ENCODE measurements at places on chromosomes 1 and 21.

DNA sequence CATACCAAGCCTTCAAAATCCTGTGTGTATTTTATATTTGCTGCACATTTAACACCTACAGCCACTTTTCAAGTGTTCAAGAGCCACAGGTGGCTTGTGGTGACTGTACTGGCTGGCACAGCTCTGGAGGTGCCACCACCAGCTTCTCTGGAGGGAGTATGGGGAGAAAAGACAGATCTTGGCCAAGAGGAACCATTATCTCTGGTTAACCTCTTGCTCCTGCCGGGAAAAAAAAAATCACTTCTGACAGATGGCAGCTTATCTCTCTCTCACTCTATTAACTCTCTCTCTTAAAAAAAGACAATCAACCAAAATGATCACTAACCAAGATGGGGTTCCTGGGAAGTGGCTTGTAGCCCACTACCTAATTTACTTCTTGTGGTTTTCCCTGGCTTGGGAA, 1.2 kb upstream of the RIIAD1 start:
- DNase-seq, result no peak

DNA sequence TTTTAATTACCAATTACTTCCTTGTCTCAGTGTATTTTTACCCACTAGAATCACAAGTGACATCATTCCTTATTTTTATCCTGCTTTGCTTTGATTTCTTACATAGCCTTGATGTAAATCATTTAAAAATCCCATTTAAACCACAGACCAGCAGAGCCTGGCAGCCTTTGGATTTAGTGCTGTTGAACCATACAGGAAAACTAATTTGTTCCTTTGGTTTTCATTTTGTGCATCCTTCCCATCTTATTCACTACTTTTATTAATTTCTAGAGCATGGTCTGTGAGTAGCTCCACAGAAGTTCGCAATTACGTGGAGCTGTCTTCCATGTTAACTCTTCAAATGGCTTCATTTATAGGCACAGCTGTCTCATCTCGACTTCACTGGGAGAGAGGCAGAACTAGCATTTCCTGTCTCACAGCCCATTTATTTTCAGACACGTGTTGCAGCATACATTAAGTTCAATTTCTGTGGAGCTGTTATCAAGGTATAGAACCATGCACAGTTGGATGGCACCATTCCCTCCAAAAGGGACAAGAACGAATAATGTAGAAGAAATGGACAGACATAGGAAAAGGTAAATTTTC, 235.3 kb downstream of the MRPL39 start:
- DNase-seq, result no peak

DNA sequence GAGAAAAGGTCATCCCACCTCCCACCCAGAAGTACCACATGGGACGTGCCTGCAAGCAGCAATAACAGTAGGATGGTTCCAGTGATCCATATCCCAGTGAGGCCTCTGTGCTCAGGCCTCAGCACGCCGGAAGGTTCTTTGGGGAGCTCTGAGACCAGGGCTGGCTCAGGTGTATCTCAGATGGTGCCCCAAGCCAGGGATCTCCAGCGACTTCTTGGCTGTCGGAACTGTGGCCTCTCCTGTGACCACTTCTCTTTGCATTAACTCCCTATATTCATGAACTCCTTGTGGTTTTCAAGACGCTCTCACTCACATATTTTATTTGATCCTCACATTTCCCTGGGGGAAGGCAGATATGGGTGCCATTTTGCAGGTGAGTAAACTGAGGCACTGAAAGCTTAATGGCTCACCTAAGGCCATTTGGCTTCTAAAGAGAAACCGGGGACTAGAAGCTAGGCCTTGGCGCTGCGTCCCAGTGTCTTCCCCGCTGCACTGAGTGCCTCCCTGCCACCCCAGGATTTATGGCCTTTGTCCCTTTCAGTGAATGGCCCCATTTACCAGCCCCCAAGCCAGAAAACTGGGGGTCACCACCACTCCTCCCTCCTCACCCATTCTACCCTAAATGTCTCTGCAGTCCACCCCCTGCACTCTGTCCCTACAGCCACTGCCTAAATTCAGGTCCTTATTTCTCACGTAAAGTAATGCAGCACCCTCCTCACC, 101.9 kb downstream of the CCDC185 start:
- DNase-seq, result no peak

- DNase-seq, result no peak
These were observed 269.2 kb upstream of the RGS18 start for GRCh38 chr1:191888996-191889622.

DNA sequence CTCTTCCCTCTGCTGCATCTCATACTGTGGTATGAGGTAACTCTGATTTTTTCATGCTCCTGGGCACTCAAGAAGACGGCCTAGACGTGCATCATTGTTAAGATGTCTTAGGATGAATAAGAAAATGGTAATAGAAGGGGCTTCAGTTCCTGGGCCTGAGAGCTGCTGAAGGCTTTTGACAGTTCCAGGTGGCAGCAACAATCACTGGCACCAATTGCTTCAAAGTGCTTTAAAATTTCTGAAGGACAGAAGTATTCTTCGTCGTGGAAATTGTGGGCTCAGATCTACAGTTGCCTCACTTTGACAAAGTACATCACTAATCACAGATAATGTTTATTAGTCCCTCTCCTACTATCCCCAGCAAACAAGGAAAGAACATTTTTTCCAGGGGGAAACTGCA, 536.6 kb upstream of the CAMK1G start:
- no peak for DNase-seq

- DNase-seq, result no peak
These were observed 25.0 kb upstream of the CACYBP start for GRCh38 chr1:174974711-174975119.

DNA sequence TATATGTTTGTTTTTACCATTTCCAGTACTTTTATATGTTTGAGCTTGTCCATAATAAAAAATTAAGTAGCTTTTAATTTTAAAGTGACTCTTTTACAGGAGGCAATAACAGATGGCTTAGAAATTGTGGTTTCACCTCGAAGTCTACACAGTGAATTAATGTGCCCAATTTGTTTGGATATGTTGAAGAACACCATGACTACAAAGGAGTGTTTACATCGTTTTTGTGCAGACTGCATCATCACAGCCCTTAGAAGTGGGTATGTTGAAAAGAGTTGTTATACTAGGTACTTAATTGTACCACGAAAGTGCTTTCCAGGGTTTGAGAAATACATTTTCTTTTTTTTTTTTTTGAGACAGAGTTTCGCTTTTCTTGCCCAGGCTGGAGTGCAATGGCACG, 46.1 kb downstream of the RNF2 start:
- no peak for DNase-seq

DNA sequence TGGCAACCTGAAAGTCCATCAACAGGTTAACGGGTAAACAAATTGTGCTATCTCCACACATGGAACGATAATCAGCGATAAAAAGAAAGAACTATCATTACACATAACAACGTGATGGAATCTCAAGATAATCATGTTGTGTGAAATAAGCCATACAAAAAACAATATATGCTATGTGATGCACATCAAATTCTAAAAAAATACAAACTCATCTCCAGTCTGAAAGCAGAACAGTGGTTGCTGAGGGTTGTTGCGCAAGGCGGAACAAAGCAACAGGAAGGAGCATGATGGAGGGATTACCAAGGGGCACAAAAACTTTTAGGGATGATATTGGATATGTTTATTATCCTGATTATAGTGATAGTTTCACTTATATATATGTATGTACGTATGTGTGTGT, 324.8 kb downstream of the VAV3 start:
- DNase-seq, result no peak

GRCh38 chr1:75771978-75772377, 14.1 kb upstream of the RABGGTB start:
- no peak for DNase-seq

- DNase-seq, result no peak
These were observed 22.3 kb downstream of the ACTA1 start for GRCh38 chr1:229411434-229412055.

GRCh38 chr1:63828322-63829044, 54.7 kb downstream of the ROR1 start:
- no peak for DNase-seq

- DNase-seq, result no peak
These were observed 60.1 kb upstream of the TARBP1 start for GRCh38 chr1:234538930-234539649.

- DNase-seq, result no peak
These were observed 337.5 kb downstream of the KCNH1 start for GRCh38 chr1:210796421-210796820.

- no peak for DNase-seq
These were observed 9.3 kb upstream of the CAPN2 start for GRCh38 chr1:223702735-223703667.

- no peak for DNase-seq
These were observed 142.5 kb downstream of the TRABD2B start for GRCh38 chr1:47854552-47855144.

- no peak for DNase-seq
These were observed 11.2 kb upstream of the MYOG start for GRCh38 chr1:203097001-203097400.

- DNase-seq, result peak; percentile 63
These were observed 31.9 kb downstream of the MROH9 start for GRCh38 chr1:170967042-170967910.

GRCh38 chr1:209406168-209406567, 177.3 kb upstream of the CAMK1G start:
- no peak for DNase-seq

DNA sequence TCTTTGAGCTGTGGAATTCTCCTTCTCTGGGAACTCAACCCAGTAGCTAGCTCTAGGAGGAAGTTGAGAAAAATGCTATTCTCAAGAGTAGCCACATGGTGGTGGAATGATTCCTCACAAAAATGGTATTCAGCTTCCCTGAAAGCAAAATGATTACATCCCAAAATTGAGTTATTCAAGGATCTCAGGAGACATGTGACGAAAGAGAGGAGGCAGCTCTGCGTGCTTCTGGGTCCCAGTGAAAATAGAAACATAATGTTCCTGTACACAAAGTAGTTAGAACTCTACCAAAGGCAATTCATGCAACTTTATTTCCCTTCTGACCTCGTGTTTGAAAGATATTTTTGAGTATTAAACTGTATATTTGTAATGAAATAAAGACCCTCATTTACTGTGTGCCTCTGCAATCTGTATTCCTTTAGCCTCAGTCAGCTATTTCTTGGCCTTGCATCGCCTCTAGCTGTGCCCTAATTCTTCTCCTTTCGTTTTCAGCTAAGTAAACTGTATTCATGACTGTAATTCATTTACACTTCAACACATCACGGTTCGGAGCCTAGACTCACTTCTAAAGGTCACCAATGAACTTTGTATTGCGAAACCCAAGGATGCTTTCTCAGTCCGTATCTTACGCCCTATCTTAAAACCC, 167.3 kb downstream of the FASLG start:
- DNase-seq, result peak; percentile 74

DNA sequence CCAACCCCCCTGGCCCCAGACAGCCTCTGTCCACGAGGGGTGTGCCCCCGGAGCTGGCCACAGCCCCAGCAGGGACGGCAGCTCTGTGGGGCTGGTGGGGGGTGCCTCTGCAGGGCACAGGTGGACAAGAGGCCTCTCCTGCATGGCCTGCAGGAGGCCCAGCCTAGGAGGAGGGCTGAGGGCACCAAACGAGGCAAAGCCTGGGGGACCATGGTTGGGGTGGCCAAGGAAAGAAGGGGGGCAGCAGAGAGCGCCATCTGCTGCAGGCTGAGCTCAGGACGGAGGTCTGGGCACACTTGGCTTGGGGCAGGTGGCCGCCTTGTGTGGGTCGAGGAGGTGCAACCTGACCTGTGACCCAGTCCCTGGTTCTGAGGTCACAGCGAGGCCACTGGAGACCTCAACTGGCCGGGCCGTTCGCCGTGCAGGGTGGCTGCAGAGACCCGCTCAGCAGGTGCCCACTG, 27.3 kb downstream of the RRP1 start:
- DNase-seq, result no peak

GRCh38 chr1:93592551-93592949, 89.1 kb downstream of the BCAR3 start:
- no peak for DNase-seq

DNA sequence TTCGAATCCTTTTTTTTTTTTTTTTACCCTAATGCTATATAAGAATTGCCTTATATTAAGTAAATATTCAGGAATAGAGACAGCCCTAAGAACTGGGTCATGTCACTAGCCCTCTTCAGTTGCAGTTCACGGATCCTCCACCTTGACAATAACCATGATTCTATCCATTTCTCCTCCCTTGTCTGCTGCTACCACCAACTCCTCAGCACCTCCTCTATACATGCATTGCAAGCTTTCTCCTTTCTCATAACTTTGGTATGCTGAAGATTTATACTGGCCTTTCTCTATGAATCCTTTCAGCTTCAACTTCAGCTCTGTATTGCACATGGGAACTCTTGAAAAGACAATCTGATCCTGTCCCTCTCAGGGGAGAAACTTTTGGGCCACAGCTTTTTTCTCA, 14.3 kb upstream of the DR1 start:
- no peak for DNase-seq

GRCh38 chr1:185393815-185394214, 76.8 kb upstream of the IVNS1ABP start:
- no peak for DNase-seq

- DNase-seq, result peak; percentile 89
These were observed 2.0 kb upstream of the ATF3 start for GRCh38 chr1:212606395-212607205.

GRCh38 chr1:18944810-18945209, 11.7 kb downstream of the IFFO2 start:
- DNase-seq, result no peak

DNA sequence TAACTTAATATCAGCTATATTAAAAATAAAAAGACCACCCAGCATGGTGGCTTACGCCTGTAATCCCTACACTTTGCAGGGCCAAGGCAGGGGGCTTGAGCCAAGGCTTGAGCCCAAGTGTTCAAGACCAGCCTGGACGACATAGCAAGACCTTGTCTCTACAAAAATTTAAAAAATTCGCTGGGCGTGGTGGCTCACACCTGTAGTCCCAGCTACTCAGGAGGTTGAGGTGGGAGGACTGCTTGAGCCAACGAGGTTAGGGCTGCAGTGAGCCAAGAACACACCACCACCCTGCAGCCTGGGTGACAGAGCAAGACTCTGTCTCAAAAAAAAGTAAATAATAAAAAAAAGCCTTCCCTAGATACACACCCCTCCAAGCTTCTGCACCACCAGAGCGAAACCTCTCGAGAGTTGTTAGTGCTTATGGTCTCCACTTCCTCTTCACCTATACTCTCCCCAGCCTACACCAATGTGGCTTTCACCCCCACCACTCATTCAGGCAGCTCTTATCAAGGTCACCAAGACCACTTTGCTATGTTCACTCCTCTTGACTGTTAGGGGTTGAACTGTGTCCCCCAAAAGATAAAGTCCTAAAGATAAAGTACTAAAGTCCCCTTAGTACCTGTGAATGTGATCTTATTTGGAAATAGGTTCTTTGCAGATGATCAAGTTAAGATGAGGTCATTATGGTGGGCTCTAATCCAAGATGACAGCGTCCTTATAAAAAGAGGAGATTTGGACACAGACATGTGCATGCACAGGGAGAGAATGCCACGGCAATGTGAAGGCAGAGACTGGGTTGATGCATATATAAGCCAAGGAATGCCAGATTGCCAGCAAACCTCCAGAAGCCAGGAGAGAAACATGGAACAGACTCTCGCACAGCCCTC, 6.8 kb upstream of the PPP1R15B start:
- no peak for DNase-seq
